ENCODE measurements at places on chromosomes 2 and 18. TPM values are rescaled to one million over a fixed set of nuclear protein-coding genes. Genes with fewer than 3 reads are reported as not detected.

GRCh38 chr18:27585602-27586173 lies 400.6 kb upstream of the CHST9 start:
- H3K4me3 ChIP-seq, result no peak overlapping the region
- no peaks in the 10 kb centered on the region for H3K4me1 ChIP-seq
- DNase-seq, result no peak

The OXER1 gene
- 0.14 TPM for total RNA-seq

GRCh38 chr2:231134910-231135655 lies 10.2 kb upstream of the HTR2B start:
- DNase-seq, result no peak
- no peaks in the 10 kb centered on the region for H3K27me3 ChIP-seq
- H3K27ac ChIP-seq, result no peak overlapping the region

DNA sequence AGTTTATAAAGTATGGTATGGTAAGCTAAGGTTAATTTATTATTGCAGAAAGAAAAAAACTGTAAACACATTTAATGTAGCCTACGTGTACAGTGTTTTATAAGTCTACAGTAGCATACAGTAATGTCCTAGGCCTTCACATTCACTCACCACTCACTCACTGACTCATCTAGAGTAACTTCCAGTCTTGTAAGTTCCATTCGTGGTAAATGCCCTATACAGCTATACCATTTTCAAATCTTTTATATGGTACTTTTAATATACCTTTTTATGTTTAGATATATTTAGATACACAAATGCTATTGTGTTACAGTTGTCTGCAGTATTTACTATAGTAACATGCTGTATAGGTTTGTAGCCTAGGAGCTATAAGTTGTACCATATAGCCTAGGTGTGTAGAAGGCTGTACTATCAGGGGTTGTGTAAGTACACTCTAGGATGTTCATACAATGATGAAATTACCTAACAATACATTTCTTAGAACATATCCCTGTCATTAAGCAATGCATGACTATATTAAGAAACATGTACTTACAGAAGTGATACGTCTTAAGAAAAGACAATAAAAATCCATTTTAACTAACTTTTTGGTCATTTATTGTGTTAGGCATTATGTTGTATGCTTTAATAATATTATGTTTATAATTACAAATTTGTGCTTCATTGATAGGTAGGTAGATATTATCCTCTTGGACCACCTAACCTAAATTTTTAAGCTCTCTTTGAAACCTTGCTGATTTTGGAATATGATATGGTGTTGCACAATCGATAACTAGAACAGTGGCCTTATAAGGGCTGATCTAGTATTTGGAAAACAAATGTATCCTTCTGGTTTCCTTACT lies 51.9 kb downstream of the VRK2 start:
- no peaks in the 10 kb centered on the region for H3K27me3 ChIP-seq
- H3K27ac ChIP-seq, result no peak overlapping the region
- H3K36me3 ChIP-seq, result peaks cover 20% of the 10 kb centered on the region
- no peak overlapping the region for H3K4me3 ChIP-seq
- no peak for DNase-seq
- peaks cover 3% of the 10 kb centered on the region for H3K4me1 ChIP-seq

GRCh38 chr2:237598468-237599208 lies 8.1 kb upstream of the RAB17 start:
- no peaks in the 10 kb centered on the region for H3K36me3 ChIP-seq
- no peak for DNase-seq
- H3K4me3 ChIP-seq, result no peak overlapping the region
- H3K27me3 ChIP-seq, result no peaks in the 10 kb centered on the region
- H3K27ac ChIP-seq, result no peak overlapping the region
- H3K4me1 ChIP-seq, result peaks cover 18% of the 10 kb centered on the region

Data from activated CD4-positive, alpha-beta T cell treated with anti-CD3 and anti-CD28 coated beads for 36 hours (primary cell).